Stimulated activated CD4-positive, alpha-beta T cell treated with anti-CD3 and anti-CD28 coated beads, Interleukin-1b, Interleukin-23, amount 100 ng/mL, for 24 hours (primary cell): ENCODE measurements at places on chromosomes 13 and 19.

GRCh38 chr19:16771618-16772017 lies 52.0 kb downstream of the NWD1 start:
- DNase-seq, result peak; percentile 62

- DNase-seq, result no peak
These were observed 190.6 kb downstream of the TUBA3C start for GRCh38 chr13:18991060-18991459.

DNA sequence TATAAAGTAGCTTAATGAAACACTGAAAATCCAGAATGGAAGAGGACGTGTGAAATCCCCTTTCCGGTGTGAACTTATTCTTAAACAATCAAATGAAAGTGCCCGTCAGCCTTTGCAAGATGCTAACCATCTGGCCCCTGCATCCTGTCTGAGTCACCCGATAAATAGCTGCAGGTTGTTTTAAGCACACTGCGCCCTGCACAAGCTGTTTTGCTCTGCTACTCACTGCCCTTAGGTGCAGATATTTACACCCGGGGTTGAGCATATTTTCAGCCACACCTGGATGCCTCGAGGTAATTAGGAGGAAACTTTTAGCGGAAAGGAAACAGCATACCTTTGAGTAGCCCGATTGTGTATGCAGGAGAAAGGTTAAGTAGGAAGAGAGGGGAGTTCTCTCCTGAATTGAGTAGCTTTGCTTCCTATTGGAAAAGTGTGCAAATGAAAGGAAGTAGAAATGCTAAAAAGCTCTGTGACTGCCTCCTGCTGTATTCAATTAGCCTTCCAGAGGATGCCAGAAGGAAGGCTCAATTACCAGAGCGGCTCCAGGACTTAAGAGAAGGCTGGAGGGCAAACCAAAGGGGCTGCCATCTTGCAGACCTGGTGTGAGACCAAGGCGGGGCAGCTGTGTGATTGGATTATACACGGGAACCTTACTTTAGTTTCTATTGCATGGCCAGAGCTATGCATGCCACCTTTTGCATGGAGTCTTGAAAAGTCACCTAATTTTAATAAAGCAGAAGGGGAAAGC lies 42.5 kb downstream of the IRS2 start:
- no peak for DNase-seq

DNA sequence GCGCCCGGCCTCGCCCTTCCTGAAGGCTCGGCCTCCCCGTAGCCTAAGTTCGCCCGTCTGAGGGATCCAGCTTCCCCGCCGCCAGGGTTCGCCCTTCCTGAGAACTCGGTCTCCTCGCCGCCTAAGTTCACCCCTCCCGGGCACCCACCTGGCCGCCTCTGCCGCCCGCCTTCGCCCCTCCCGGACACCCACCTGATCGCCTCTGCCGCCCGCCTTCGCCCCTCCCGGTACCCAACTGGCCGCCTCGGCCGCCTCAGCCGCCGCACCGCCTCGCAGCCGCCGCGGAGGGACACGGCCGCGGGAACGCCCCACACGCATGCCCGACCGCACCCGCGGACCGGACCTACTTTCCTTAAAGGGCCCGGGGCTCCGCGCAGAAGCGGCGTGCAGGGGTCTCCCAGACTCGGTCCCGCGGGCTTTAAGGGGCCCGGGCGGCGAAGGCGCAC lies at the start of gene MOB3A:
TSS of gene MOB3A (minus strand) at position 293 of the 446 bp plus-strand sequence. CDS start 17,766 bp downstream, outside the sequence.
- peak; percentile 64 for DNase-seq

- no peak for DNase-seq
These were observed 4.3 kb downstream of the CTU1 start for GRCh38 chr19:51103926-51104341.

DNA sequence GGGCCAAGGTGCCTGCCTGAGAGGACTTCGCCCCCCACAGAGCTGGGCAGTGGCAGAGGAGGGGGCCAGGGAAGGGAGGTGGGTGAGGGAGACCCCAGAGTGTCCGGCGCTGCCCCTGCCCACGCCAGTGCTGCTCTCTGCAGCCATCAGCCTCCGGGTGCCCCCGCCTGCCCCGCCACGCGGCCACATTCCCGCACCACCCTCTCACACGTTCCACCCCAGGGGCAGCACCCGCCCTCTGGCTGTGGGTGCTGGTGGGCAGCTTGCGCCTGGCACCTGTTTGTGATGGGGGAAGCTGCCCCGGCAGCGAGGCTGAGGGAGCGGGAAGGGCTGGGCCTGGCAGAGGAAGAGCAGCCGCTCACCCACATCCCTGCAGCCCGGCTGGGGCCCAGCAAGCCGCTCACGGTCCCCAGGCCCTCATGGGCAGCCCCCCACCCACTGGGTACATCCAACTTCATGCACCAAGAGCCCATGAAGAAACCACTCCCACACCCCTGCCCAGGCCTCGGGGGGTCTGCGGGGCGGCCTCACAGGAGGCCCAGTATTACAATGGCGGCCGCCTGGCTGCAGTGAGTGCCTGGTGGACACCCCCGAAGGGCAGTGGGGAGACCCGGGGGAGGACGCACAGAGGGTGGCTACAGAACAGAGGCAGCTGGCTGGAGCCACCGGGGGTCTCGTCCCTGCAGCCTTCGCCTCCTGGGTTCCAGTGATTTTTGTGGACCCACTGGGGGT lies 14.0 kb downstream of the SBNO2 start:
- no peak for DNase-seq

DNA sequence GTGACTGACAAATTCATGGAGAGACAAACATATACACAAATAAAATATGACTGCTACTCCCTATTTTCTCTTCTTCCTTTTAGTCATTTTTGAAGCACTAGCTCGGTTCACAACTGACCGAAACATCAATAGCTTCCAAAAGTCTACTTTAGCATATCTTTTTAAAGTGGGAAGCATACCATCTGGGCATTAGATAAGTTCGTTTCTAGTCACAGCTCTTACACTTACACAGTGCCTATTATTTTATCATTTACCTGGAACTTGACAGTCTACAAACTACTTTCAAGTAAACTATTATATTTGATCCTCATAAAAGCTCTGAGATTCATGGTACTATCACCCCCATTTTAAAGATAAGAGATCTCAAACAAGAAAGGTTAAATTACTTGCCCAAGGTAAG lies 458.5 kb downstream of the LMO7 start:
- DNase-seq, result no peak

- DNase-seq, result no peak
These were observed 45.6 kb upstream of the RAP2A start for GRCh38 chr13:97388373-97388772.

GRCh38 chr13:82791035-82791434 lies 1091.2 kb downstream of the SLITRK1 start:
- DNase-seq, result no peak

DNA sequence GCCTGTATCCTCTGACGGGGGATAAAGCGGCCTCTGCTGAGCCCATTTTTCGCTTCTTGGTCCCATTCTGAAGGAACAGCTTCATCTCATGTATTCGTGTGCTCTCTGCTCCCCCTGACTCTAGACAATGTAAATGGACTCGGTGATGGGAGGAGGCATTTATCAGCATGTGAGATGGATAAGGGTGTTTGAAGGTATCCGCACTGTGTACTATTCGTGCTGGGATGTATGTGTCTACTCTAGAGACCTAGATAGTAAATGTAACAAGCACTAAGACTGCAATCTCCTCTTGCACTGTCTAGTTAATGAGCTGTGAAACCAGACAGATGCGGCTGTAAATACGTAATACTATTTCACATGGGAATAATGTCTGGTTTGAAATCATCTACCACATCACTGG lies 134.6 kb upstream of the ARGLU1 start:
- DNase-seq, result no peak

- no peak for DNase-seq
These were observed 14.0 kb downstream of the MOB3A start for GRCh38 chr19:2081873-2082810.

DNA sequence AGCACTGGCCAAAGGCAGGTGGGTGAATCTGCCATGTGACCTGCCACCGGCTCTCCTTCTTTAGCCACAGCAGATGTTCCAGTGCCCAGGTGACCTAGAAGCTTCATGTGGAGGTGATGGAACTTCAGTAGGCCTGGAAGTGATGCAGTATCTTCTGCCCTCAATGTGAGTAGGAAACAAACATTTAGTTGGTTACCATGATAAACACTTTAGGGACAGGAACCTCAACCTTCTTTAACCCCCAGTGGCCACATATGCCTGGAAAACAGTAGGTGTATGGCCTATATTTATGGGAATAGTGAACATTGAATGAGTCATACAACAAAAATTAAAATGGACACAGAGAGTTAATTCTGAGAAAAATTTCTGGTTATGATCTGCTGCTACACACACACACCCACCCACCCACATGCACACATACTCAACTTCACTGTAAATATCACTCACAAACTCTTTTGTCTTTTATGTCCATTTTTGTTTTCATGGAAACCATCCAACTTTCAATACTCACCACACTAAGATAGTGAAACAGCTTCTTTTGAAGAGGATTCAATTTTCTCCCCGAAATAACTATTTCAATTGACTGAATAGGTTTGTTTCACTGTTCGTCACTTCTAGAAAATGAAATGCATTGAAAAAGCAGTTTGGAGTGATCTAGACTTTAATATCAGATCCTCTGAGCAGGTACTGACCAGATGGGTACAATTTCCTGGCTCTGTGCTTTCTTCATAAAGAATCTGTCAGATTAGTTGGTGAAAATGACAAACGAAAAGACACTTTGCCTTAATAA lies 97.3 kb downstream of the STARD13 start:
- DNase-seq, result no peak
